ENCODE measurements at places on chromosomes 5 and 9. TPM values are rescaled to one million over a fixed set of nuclear protein-coding genes. Genes with fewer than 3 reads are reported as not detected.

- DNase-seq: no peak
Observed at GRCh38 chr9:37286530-37287175, 135.8 kb upstream of the GRHPR start.

- DNase-seq: no peak
Observed at GRCh38 chr9:73081979-73082657, 69.5 kb upstream of the ANXA1 start.

- peak; percentile 63 for DNase-seq
Observed at GRCh38 chr5:68950125-68950524, 143.7 kb upstream of the SLC30A5 start.

- no peak for DNase-seq
Observed at GRCh38 chr5:135149956-135150723, 116.1 kb upstream of the PITX1 start.

DNA sequence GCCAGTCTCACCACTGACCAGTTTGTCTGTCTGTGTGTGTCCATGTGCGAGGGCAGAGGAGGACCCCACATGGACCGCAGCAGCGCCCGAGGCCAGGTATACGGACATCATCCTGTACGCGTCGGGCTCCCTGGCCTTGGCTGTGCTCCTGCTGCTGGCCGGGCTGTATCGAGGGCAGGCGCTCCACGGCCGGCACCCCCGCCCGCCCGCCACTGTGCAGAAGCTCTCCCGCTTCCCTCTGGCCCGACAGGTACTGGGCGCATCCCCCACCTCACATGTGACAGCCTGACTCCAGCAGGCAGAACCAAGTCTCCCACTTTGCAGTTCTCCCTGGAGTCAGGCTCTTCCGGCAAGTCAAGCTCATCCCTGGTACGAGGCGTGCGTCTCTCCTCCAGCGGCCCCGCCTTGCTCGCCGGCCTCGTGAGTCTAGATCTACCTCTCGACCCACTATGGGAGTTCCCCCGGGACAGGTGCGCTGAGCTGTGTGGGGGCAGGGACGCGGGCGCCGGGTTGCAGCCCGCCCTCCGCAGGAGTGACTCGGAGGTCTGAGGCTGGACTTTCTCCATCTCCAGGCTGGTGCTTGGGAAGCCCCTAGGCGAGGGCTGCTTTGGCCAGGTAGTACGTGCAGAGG is 6.5 kb downstream of the FGFR4 start:
- no peak for DNase-seq

DNA sequence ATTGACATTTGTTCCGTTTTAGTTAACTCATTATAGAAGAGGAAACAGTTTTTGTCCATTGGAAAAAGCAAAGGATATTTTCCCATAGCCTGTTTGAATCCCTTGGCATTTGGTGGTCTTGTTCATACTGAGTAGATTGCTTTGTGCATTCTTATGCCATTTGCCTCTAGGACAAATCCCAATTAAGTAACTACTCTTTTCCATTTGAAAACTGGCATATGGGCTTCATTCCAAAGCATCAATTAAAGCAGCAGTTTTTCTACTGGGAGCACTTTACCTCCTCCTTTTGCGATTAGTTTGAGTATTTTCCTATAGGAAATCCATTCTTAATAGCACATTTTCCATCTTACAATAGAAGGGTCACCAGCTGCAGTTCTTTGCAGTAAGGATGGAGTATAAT is 31.2 kb downstream of the GPR21 start:
- DNase-seq: no peak

MYOZ3 gene
- 2.2 TPM for total RNA-seq

IL13 gene
- not detected for total RNA-seq

ZNG1F gene
- 5.6 TPM for total RNA-seq

GRCh38 chr9:2210201-2210600 is 195.1 kb downstream of the SMARCA2 start:
- DNase-seq: no peak

INSL6 gene
- not detected for total RNA-seq

CEL gene
- 11.9 TPM for total RNA-seq

PIP5K1B gene
- 14.0 TPM for total RNA-seq

DNA sequence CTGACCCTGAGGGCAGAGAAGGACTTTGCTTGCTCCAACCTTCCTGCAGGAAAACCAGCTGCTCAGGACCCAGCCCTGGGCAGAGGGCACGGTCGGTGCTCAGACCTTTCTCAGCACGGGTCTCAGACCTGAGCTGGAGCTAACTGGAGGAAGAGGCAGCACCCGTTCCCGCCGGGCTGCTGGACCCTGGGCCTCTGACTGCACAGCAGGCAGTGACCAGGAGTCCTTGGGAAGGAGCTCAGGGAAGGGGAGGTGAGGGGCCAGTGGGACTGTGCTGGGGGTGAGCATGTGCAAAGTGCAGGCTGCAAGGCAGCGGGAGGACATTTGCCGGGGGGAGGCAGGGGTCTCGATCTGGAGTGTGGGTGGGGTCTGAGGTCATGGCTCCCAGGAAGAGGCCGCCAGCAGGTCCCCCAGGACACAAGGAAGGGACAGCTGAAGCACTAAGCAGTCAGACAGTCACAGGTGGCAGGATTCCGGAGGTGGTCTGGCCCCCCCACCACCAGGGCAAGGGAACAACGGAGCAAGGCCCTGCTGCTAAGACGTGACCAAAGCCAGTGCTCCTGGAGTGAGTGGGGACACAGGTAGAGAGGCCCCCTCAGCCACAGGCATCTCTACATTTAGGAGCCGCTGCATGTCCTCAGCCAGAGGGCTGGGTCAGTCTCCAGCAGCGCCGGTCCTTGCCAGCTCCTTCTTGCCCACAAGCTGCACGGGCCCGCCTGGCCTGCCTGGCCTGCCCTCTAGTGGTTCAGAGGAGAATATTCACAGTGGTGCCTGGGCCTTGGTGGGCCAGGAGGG is 4.8 kb upstream of the DPM2 start:
- DNase-seq: peak; percentile 70

CAVIN4 gene
- total RNA-seq: 0.26 TPM

DNA sequence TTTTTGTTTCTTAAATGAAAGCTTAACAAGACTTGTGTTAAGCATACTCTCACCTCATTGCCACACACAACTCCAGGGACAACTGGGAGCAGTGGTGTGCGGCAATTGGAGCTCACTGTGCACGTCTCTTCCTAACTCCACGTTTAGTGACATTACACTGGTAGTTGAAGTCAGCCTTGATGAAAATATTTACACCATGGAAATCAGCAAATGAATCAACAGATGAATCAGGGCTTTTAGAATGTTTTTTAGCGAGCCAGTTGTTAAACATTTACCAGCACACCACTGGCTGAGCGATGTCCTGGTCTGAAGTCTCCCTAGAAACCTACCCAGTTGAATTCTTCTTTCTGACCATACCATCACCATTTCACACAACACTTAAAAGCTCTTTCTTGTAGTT is 67.3 kb downstream of the KLHL3 start:
- no peak for DNase-seq

DNA sequence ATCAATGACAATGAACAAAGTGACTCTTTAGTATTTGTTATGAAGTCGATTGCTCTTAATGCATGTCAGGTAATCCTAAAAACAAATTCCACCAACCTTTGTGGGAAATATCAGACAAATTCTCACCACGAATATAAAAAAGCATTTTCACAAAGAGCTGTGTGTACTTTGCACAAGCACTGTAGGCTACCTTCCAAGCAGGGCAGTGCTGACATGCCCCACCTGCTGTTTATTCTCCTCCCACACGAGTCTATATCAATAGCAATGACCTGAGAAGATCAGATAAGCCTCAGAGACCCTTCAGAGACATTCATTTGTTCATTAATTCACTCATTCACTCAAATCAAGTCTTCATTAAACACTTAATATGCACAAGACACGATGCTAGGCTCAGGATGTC is 469.1 kb downstream of the ZSWIM6 start:
- no peak for DNase-seq

ENHO gene
- total RNA-seq: 1.7 TPM

- no peak for DNase-seq
Observed at GRCh38 chr9:136353757-136354488, 9.6 kb downstream of the DNLZ start.

GRCh38 chr5:167939686-167940085 is 351.8 kb upstream of the WWC1 start:
- DNase-seq: no peak

LSM11 gene
- total RNA-seq: 7.5 TPM

KCNV2 gene
- not detected for total RNA-seq

GRCh38 chr5:36403632-36404311 is 102.1 kb upstream of the RANBP3L start:
- peak; percentile 29 for DNase-seq

- no peak for DNase-seq
Observed at GRCh38 chr5:149215478-149216090, 56.1 kb upstream of the AFAP1L1 start.

NIM1K gene
- total RNA-seq: 0.26 TPM

BNC2 gene
- 52.0 TPM for total RNA-seq

DIPK1B gene
- 8.8 TPM for total RNA-seq

- DNase-seq: no peak
Observed at GRCh38 chr5:2023196-2023595, 140.5 kb upstream of the IRX4 start.

GRCh38 chr5:71969460-71969859 is 137.8 kb upstream of the MAP1B start:
- no peak for DNase-seq

DNA sequence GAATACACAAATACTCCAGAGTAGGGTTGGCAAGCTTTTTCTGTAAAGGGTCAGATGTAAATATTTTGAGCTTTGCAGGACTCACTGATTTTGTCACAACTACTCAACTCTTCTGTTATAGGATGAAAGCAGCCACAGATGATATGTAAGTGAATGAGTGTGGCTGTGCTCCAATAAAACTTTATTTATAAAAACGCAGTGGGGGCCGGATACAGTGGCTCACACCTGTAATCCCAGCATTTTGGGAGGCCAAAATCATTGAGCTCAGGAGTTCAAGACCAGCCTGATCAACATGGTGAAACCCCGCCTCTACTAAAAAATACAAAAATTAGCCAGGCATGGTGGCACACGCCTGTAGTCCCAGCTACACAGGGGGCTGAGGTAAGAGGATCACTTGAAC is 69.1 kb downstream of the FBXW11 start:
- no peak for DNase-seq

GRCh38 chr5:110630350-110630749 is 96.1 kb downstream of the TMEM232 start:
- DNase-seq: no peak

DNA sequence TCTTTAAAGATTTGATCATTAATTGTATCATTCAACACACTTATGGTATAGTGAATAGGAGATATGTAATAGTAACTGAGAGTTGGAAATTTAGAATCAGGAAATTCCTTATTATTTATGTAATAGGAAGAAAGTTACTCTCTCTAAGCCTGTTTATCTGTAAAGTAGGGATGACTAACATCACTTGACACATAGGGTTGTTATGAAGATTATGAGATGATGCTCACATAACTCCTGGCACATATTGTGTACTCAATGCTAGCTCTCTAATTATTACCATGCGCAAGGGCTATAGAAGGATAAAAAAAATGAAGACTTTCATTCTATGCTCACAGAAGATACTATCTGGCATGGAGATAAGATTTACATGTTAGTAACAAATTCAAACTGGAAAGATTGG is 149.9 kb downstream of the ISOC1 start:
- DNase-seq: no peak

C5 gene
- total RNA-seq: 6.2 TPM

DNA sequence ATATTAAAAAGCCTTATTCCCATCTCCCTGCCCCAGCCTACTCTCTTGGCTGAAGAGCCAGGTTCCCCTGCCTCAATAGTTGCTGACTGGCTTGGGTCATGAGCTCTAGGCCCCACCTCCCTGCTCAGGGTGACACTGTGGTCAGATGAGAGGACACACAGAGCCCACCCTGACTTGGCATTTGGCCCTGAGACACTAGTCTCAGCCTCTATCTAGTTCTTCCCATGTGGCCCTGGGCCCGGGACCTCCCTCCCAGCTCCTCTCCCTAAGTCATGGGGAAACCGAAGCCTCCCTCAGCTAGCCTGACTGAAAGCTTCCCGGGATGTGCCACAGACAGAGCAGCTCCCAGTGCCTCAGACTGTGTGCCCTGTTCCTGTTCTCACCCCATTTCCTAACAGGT is 5.8 kb upstream of the MYOZ3 start:
- no peak for DNase-seq

OR1K1 gene
- total RNA-seq: not detected

- DNase-seq: no peak
Observed at GRCh38 chr9:136230365-136230764, 15.2 kb downstream of the QSOX2 start.

GRCh38 chr5:1164696-1165630 is 36.4 kb upstream of the SLC6A19 start:
- no peak for DNase-seq
